ENCODE measurements at places on chromosomes 16 and 17.
A peak's percentile ranks its signal among the peaks of the same experiment; 100 is the strongest.

- no peak for DNase-seq
These were observed 67.2 kb downstream of the RPTOR start for GRCh38 chr17:80611816-80612215.

DNA sequence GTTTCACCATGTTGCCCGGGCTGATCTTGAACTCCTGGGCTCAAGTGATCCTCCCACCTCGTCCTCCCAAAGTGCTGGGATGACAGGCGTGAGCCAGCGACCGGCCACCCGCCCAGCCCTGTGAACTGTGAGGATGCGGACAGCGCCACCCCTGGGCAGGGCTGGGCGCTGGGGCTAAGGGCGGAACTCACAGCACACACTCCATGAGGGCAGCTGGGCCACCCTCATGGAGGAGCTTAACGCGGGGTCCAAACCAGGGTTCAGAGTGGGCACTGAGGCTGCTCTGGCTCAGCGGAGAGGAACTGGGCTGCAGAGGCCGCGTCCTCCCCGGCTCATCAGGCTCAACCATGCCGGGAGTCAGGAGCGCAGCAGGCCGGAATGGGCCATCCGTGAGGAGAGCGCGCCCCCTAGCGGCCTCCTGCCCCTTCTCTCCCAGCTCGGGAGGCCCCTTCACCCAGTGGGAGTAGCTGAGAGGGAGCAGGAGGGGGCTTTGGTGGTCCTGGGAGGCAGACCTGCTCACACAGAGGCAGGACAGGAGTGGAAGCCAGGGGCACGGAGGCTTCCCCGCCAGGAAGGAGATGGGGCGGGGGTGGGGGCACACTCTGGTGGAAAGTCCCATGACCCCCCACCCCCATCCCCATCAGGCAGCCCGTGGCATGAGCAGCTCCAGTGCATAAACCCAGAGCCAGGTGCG, 13.8 kb downstream of the CORO7 start:
- peak; percentile 67 for DNase-seq

DNA sequence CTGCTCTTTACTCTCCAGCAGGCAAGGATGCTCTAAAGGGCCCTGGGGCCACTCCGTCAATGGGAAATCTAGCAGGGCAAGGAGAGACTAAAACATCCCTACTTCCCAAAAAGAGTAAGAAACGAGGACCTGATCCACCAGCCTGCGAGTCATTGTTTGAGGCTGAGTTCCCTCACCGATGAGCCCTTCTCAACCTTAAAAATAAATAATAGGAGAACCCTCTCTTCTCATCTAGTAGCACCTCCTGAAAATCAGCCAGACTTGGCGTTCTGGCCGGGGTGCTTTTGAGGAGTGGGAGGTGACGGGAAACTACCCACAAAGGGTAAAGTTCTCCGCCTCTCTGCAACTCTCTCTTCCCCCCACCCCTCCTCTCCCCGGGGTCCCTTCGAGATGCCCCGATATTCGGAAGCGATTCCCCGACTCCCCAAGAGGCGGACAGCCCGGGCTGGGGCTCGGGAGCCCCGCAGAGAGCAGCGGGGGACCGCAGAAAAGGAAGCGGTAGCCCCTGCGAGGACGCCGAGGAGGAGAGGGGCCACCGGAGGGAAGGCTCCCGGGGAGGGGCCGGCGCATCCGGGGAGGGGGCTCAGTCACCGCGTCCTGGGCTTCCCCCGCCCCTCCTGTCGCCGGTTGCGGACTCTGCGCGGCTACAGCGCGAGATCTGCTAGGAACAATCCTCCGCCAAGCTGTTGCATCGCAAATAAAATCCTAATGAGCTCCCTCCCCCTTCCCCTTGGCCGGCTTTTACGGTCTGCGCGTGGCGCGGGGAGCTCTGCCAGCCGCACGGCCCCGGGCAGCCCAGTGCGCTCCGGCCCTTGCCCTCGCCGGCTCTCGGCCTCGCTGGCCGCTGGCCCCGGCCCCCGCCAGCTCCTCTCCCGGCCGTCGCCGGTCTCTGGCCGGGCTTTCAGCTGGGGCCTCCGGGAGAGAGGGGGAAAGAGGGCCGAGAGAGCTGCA, 1.3 kb downstream of the HOXB9 start:
- peak; percentile 47 for DNase-seq

GRCh38 chr17:8368193-8368592, 8.3 kb downstream of the KRABD2 start:
- no peak for DNase-seq

- DNase-seq: no peak
These were observed 70.7 kb downstream of the C16orf95 start for GRCh38 chr16:87246269-87247065.

DNA sequence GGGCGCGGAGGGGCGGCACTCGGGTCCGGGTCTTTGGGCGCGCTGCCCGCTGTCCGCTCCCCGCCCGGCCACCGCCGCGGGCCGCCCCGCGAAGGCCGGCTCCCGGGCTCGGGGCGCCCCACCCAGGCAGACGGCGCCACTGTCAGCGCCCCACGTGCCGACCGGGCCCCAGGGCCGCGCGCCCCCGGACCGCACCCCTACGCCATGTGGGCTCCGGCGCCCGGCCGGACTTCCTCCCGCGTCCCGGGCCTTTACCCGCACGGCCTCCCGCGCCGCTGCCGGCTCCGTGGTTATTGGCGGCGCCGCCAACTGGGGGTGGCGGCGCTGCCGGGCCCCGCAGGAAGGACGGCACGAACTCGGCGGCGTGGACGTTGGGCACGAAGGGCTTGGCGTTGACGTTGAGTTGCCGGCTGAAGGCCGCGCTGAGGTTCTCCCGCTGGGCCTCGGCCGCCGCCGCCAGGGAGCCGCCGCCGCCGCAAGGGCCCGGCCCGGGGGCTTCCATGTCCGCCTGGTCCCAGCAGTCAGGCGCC, 577 bp downstream of the GSPT1 start:
- peak; percentile 22 for DNase-seq

GRCh38 chr17:15462976-15463772, 4.2 kb downstream of the CDRT4 start:
- peak; percentile 87 for DNase-seq

DNA sequence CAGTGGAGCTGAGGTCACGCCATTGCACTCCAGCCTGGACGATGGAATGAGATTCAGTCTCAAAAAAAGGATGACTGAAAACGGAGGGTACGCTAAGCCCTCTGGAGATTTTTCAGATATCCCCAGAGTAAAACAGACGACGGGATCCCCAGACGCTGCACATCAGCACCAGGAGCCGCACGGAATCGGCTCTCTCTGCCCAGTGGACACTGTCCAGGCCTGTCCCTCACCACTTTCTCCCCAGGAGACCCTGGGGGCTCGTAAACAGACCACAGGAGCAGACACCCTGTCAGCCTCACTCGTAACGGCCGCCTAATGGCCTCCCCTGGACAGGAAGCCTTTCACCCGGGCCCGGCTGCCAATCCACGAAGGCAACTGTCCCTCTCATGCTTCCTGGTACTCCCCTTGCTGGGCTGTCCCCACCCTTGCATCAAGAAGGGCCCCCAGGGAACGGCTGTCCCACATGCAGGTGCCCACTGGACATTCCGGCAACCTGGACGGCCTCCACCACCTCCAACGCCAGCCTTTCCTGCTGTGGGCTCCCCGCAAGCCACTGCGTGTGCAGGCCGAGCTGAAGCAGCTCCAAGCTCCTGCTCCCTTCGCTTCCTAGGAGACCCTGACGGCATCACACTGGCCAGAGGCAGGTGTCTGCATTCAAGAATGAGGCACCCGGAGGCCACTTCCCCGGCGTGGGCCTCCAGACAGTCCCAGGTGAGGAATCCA, 74.3 kb downstream of the TIMM22 start:
- DNase-seq: no peak

GRCh38 chr16:75541236-75541635, 5.3 kb upstream of the CHST5 start:
- no peak for DNase-seq

- DNase-seq: no peak
These were observed 9.2 kb downstream of the QPRT start for GRCh38 chr16:29688172-29688571.

DNA sequence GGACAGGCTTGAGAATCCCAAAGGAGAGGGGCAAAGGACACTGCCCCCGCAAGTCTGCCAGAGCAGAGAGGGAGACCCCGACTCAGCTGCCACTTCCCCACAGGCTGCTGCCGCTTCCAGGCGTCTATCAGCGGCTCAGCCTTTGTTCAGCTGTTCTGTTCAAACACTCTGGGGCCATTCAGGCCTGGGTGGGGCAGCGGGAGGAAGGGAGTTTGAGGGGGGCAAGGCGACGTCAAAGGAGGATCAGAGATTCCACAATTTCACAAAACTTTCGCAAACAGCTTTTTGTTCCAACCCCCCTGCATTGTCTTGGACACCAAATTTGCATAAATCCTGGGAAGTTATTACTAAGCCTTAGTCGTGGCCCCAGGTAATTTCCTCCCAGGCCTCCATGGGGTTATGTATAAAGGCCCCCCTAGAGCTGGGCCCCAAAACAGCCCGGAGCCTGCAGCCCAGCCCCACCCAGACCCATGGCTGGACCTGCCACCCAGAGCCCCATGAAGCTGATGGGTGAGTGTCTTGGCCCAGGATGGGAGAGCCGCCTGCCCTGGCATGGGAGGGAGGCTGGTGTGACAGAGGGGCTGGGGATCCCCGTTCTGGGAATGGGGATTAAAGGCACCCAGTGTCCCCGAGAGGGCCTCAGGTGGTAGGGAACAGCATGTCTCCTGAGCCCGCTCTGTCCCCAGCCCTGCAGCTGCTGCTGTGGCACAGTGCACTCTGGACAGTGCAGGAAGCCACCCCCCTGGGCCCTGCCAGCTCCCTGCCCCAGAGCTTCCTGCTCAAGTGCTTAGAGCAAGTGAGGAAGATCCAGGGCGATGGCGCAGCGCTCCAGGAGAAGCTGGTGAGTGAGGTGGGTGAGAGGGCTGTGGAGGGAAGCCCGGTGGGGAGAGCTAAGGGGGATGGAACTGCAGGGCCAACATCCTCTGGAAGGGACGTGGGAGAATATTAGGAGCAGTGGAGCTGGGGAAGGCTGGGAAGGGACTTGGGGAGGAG, at the start of gene CSF3:
Gene CSF3 (plus strand): TSS at position 436 of the 993 bp plus-strand sequence. CDS start 35 bp downstream, at position 471.
- no peak for DNase-seq

DNA sequence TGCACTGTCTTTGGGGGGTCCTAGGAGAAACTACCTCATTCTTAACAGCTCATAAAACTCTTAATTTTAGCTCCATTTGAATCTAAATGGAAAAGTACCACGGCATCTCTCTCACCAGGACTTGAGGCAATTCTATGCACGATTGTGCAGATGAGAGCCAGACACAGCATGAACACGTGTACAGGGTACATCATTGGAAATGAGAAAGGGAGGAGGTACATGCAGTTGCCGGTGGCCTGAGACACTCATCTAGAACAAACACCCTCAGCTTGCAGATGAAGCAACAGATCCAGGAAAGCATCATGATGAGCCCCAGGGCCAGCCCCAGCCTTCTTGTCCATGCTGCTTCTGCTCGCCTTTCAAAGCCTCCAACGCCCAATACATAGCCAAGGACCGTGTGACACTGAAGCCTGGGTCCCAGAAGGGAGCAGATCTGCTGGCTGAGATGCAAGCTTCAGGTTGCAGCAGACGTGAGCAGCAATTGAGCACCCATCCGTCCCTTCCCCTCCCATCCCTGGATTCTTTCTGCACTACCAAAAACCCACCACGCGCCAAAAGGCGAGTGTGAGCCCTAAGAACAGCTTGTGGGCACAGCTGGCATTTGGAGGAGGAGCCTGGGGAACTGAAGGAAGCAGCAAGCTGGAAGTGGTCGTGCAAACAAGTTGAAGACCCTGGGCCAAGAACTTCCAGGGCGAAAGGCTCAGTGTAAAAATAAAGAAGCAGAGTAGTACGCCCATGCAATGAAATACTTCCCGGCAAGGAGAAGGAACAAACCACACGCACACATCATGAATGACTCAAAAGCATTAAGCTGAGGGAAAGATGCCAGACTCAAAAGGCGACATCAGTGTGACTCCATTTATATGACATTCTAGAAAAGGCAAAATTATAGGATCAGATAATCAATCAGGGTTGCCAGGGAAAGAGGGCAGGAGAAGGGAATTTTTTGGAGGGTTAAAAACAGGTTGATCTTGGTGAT, 7.3 kb upstream of the RCVRN start:
- DNase-seq: no peak

- DNase-seq: no peak
These were observed 111.4 kb downstream of the SNX29 start for GRCh38 chr16:12087901-12088421.

DNA sequence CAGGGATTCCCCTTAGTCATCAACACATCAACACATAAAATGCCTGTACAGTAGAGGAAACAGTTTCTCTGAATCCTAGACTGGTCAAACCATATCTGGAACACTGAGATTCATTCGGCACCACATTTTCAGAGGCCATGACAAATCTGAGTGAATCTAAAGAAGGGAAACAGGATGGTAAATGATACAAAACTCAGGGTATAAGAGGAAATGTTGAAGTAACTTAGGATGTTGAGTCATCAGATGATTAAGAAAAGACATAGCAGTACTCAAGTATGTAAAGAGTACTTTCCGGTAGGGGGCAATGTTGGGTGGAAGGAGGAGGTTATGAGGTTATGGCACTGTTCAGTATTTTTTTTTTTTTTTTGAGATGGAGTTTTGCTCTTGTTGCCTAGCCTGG, 358.5 kb upstream of the PMFBP1 start:
- DNase-seq: peak; percentile 67

GRCh38 chr17:1947229-1947742, 77.8 kb downstream of the RTN4RL1 start:
- no peak for DNase-seq

Measured in AG10803 (cell line).